Stimulated activated CD4-positive, alpha-beta T cell treated with anti-CD3 and anti-CD28 coated beads, Interleukin-12 subunit alpha, Interleukin-12 subunit beta, amount 100 ng/mL, for 24 hours (primary cell): ENCODE measurements at places on chromosomes 1 and 21.

DNA sequence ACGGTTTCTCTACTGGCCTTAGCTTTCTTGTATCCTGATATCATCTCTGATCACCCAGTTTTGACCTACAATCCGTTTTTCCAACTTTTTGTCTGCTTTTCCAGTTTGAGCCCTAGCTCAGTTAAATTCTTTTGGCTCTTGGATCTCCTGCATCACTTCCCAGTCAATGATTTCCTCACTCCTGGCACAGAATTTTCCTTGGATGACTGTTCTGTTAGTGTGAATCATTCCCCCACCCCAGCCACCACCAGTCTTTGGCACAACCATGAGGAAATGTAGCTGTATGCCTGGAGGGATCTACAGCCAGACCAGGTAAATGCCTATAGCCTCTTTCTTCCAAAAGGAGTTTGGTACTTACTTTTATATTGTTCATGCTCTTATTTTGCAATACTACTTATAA, 187.2 kb upstream of the PTGFR start:
- DNase-seq, result no peak

GRCh38 chr1:37945743-37946702, 830 bp downstream of the INPP5B start:
- DNase-seq, result no peak

- DNase-seq, result no peak
These were observed 131.1 kb downstream of the NFIA start for GRCh38 chr1:61213245-61214011.

DNA sequence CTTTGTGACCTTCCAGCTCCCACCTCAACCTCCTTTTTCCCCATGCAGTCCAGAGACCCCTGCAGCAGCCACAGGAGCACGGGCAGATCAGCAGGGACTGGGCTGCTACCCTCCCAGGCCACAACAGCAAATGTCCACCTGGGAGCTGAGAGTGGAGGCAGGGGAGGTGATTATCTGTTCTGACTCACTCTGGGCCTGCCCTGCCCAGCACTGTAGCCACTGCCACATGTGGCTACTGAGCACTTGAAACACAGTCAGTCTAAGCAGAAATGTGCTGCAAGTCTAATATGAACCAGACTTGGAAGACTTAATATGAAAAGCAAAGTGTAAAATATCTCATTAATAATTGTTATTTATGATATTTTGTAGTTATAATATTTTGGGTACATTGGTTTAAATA, 148.9 kb upstream of the VANGL1 start:
- DNase-seq, result no peak

GRCh38 chr1:6104631-6105030, 58.9 kb downstream of the KCNAB2 start:
- DNase-seq, result no peak

DNA sequence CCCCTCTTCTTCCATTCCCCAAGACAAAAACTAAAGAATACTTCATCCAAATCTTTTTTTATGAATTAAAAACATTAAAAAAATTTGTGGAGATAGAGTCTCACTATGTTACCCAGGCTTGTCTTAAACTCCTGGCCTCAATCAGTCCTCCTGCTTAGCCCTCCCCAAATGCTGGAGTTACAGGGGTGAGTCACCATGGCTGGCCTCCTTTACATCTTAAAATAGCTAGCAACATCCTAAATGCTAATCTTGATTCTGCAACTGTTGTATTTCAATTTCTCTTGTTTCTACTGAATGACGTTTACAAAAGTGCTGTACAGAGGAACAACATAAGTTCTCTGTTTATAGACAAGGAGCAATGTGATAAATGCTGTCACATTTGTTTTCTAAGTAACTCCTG, 483.5 kb downstream of the ADGRL2 start:
- no peak for DNase-seq

- DNase-seq, result no peak
These were observed 124.1 kb downstream of the XCL2 start for GRCh38 chr1:168419736-168420135.

- DNase-seq, result no peak
These were observed 494 bp downstream of the NT5C1A start for GRCh38 chr1:39671433-39671792.

DNA sequence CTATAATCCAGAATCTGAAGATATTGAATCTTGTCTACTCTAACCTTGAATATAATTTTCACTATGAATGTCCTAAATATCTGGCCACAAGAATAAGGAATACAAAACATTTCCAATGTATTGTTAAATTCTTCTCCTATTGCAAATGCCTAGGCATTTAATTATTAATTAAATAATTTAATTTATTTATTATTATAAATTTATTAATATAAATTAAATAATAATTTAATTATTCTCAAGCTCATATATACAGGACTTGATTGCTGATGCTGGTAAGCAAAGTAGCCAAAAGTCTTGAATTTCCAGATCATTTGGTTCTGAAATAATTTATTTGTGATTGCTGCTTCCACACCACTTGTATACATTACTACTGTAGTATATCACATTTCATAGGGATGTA, 71.1 kb downstream of the SAMSN1 start:
- no peak for DNase-seq
